GM04504 (cell line): ENCODE measurements at places on chromosomes 11 and 22.

DNA sequence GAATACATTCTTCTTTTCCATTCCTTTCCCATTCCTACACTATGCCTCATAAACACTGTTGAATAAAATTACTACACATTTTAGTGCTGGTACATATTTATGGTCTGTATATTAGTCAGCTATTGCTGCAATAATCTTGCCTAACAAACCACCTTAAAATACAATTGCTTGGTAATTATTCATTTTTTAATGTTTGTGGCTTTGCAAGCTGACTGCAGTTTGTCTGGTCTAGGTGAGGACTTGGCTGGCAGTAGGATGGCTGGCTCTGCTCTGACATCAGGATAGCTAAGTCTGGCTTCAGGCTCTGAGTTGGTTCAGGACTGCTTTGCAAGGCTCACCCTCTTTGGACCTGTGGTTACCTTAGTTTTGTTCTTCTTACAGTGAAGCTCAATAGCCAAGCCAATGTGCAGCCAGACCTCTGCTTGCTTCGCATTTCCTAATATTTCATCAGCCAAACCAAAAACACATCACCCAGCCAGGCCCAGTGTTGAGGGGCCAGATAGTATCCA is 913.4 kb upstream of the RAG2 start:
- no peak for DNase-seq

GRCh38 chr22:50526834-50527801 is 1.7 kb upstream of the SCO2 start:
- DNase-seq = no peak

- no peak for DNase-seq
Measured at GRCh38 chr11:29913352-29913751, 103.5 kb downstream of the KCNA4 start.

- no peak for DNase-seq
Measured at GRCh38 chr11:5809905-5810795, 1.4 kb downstream of the OR52N2 start.

DNA sequence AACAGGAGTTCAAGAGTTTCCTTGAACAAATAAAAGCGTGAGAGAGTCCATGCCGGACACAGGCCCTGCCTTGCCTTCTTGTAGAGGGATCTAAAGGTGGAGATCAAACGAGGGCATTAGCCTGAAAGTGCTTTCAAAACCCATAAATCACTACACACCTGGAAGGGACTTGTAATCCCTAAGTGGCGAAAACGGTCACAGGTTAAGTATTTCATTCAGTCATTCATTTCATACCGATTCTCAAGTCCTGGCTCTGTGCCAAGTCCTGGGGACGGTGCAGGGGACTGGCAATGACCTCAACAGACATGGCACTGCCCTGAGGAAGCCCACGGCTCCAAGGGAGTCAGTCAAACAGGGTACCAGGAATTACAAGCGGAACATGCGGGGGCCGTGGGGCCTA is 26.6 kb downstream of the ELFN2 start:
- DNase-seq = no peak

- DNase-seq = no peak
Measured at GRCh38 chr11:810040-810567, 337 bp downstream of the RPLP2 start.

DNA sequence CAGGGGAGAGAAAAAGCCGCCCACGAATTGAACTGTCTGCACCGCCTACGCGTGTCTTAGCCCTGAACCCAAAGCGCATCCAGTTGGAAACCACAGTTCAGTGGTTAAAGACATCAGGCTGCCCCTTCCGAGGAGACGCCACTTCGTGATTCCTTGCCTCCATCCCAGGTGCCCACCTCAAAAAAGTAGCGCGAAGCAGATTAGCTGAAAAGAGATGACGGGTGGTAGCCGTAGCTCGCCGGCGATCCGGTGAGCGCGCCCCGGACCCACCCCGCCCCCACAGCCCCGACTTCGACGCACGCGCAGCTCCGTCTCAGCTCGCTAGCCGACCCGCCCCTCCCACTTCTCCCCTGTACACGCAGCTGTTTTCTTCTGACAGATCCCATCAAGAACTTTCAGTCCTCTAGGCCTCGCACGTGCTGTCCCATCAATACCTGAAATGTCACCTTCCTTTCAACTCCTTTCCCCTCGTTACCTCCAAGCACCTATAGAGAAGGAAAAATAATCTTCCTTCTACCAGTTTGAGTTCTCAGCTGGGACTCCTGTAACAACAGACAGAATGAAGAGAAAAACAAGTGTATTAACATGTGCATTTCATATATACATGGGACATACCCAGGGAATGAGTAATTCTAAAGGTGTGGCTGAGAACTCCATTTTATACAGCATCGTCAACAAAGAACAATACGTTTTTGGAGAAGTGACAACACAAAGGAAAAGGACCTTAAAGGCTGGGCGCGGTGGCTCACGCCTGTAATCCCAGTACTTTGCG is 49.5 kb downstream of the OR4D9 start:
- DNase-seq = peak; percentile 38

DNA sequence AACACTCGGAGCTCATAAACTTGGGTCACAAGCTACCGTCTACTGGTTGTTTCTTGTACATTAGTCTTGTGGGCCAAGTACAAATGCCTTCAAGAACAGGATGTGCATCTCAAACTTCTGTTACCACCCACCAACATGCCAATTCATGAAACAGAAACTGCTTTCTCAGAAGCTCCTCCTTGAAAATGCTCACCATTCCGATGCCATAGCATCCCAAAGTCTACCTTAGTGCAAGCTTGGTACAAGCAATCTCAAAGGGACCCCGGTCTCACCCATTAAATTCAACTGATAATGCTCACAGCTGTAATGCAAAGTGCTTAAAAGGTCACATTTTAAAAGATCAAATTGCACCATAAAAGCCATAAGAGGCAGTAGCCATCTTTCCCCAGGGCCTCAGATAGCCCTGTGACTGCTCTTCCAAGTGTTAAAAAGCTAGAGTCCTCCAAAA is 31.8 kb upstream of the CCDC34 start:
- no peak for DNase-seq

GRCh38 chr11:33825854-33826560 is 51.7 kb upstream of the FBXO3 start:
- DNase-seq = no peak

DNA sequence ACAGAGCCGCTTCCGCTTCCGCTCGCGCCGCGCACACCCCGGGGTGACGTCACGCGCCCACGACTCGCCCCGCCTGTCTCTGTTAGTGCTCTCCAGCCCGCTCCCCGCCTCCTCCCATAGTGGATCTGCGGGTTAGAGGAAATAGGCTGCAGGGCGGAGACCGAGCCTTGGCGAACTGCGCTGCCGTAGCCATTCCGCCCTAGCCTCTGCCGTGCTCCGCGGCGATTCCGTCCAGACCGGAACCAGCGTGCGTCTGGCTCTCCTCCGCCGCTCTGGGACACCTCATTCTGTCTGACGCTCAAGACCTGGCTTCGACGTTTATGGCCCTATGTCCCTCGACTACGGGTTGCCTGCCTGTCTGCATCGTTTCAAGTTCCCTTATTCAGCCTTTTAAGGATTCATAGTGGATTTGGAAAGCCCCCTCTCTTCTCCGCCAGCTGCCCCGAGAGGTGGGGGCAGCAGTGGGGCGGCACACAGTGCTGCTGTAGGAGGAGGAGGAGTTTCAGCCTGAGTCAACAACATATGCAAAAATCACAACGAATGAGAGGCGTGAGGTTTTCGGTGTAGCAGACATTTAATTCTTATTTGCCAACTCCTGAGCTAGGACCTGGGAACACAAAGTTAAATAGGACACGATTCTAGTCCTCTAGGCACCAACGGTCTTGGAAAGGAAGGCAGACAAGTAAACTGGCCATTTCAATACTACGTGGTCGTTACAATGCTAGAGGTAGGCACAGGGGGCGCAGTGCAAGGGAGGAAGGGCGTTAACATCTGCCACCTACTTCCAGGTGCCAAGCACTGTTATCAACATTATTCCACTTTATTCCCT is at the start of gene TAF10:
Gene TAF10 (minus strand): TSS at position 4 of the 829 bp plus-strand sequence. CDS start 27 bp downstream, outside the sequence.
- DNase-seq = peak; percentile 94

DNA sequence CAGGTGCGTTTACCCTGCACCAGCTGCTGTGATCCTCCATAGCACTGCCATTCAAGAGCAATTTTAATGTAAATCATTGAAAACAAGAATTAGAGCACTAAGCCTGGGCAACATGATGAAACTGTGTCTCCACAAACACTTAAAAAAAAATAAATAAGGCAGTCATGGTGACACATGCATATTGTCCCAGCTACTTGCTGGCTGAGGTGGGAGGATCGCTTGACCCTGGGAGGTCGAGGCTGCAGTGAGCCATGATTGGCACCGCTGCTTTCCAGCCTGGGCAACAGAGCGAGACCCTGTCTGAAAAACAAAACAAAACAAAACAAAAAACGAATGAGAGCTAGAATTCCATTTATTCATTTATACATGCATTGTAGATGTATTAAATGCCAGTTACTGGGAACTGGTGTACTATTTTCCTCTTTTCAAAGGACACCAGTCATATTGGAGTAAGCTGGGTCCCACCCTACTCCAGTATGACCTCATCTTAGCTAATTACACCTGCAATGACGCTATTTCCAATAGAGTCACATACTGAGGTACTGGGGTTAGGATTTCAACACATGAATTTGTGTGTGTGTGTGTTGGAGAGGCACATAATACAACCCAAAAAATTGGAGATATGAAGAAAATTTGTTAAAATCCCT is 101.9 kb downstream of the MICAL2 start:
- DNase-seq = no peak

DNA sequence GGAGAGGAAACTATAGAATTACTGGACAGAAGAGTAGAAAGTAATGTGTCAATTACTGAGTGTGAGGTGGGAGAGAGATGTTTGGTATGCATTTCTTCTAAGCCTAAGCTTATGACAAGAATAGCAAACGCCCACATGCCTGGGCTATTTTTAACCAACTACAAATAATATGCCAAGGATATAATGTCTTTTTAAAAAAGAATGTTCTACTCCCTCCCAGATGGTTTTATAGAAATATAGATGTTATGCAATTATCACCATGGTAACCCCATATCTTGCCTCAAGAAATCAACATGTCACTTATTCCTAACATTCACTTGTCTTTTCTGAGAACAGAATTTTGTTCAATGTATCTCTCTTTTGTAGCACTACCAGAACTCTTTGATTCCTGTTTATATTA is 996.7 kb upstream of the CHORDC1 start:
- DNase-seq = no peak

DNA sequence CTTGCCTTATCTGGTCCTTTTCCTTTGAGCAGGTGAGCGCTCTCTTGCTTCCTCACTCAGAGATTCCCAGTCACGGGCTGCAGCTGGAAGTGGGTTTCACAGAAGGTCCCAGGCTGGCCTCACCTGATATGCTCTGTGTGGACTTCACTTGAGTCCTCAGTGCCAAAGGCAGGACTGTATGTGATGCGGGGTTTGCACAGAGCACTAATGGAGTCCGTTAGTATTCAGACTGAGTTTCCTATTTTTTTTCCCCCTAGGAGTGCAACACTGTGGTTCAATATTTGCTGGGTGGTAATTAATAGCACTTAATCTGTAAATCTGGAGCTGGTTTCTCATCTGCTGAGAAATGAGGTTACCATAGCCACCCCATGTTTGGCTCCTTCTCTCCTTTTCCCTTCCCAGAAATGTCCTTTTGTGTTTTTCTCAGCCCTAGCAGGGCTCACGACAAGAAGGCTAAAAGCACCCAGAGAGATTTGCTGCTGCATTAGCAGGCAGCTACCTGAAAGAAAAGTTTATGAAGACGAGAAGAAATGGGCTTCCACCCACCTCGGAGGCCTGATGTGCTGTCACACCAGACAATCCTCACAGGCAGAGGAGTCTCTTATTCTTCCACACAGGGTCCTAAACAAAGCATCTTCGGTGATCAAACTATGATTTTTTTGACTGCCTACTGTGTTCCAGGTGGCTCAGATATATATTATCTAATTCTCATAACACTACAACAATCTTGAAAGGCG is 262.1 kb downstream of the KIRREL3 start:
- no peak for DNase-seq

GRCh38 chr11:60985991-60986915 is 14.8 kb downstream of the CD6 start:
- DNase-seq = no peak

DNA sequence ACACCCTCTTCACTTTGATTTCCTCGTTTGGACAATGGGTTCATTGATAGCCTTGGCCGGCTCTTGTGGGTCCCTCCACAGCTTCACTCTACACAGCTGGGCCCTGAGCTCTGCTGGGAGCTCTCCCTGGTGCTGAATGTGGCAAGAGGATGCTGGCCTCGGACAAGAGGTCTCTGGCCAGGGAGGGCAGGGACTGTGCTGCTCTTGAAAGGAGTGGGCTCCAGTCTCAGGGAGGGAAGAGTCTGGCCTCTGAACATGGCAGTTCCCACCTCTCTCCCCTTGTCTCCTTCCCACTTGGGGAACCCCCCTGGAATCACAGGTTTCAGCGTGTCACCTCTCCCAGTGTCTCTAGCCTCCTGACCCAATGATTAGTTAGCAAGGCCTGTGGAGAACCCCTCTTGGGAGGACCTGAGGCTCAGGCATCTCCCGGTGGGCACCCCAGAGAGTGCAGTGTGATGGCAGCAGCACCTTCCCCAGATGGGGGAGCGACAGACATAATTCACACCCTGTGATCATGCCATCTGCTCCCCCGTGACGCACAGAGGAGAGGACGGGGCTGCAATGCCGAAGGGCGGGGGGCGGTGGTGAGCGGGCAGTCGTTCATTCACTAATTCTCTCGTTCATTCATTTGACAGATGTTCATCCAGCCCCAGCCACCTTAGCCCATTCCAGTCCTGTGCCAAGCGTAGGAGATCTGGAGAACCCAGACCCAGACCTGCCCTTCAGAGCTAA is 2.8 kb upstream of the CABP7 start:
- DNase-seq = peak; percentile 48

- no peak for DNase-seq
Measured at GRCh38 chr11:57815476-57815875, 53.9 kb downstream of the CTNND1 start.

DNA sequence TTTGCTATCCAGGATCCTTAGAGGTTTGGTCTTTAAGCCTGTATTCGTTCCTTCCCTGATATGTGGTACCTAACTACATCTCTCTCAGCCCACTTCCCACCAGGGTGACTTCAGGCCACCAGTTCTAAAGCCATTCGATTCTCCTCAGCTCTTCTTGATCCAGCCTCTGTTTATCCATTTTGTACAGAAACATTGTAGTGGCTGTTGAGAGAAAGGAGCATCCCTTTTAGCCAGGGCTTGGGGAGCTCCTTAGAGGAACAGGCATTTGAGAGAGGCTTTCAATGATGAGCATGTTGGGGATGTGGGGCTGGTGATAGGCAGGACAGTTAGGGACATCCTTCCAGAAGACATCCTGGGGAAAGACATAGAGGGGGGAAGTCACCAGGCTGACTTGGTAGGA is 17.9 kb downstream of the UBE2L3 start:
- no peak for DNase-seq

GRCh38 chr11:134745456-134745855 is 333.4 kb upstream of the B3GAT1 start:
- DNase-seq = no peak
